CD4-positive, CD25-positive, alpha-beta regulatory T cell (primary cell): ENCODE measurements at places on chromosomes 5 and 9. TPM values are rescaled to one million over a fixed set of nuclear protein-coding genes. Genes with fewer than 3 reads are reported as not detected.

DNA sequence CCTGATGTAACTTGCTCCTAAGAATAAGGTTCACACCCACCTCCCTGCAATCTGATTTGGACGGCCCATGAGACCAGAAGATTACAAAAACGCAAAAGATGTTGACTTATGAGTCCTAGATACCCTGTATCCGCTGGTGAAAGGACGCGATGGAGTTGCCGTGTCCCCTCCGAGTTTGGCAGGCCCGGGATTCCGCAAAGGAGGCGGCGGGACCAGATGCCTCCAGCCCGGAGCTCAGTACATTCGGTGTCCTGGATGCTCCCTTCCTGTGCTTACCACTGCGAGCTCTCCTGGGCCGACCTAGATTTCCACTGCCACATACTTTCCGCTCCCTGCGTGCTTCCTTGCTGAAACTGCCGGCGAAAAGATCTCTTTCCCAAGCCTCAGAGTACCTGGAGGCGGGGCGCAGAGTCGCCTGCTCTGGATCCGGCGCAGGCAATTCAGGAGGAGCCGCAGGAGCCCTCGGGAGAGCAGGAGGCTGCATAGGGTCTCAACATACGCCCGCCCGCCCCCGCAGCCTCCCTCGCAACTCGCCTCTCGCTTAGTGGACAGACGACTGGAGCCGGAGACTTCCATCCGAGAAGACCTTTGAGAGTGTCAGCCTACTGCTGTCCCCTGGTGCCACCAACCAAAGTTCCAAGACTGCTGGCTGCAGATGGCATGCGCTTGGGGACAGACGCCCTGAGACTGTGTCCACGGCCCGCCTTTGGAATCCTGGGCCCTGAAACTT lies 39.8 kb downstream of the ANXA2R start:
- no peak for DNase-seq
- H3K4me3 ChIP-seq: no peak overlapping the region
- H3K27ac ChIP-seq: no peak overlapping the region
- H3K36me3 ChIP-seq: no peaks in the 10 kb centered on the region
- no peaks in the 10 kb centered on the region for H3K27me3 ChIP-seq

- H3K27me3 ChIP-seq: no peaks in the 10 kb centered on the region
- H3K27ac ChIP-seq: no peak overlapping the region
- H3K36me3 ChIP-seq: no peaks in the 10 kb centered on the region
Measured at GRCh38 chr5:20245432-20245974, 257.5 kb upstream of the CDH18 start.

DNA sequence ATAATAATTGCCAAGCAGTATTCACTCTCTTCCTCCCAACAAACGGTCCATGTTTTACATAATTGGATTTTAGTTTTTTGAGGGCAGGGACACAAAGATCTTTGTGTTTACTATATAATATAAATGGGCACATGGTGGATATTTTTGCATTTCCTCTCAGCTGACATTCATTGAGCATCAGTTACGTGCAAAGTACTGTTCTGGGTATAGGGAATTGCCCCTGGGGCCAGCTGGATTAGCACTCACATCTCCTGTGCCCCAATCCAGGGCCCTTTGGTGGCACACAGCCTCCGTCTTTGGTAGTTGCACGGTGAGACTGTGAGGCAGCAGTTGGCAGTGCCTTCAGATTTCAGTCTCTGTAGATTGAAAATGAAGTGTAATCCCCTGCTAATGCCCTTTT lies 1.6 kb downstream of the TDRD7 start:
- DNase-seq: no peak
- no peaks in the 10 kb centered on the region for H3K36me3 ChIP-seq
- H3K27me3 ChIP-seq: peaks cover 13% of the 10 kb centered on the region
- peak overlapping the region; percentile 77 for H3K4me3 ChIP-seq
- no peak overlapping the region for H3K27ac ChIP-seq

- no peaks in the 10 kb centered on the region for H3K36me3 ChIP-seq
- H3K4me1 ChIP-seq: no peaks in the 10 kb centered on the region
- no peak overlapping the region for H3K4me3 ChIP-seq
Measured at GRCh38 chr5:175236176-175236575, 207.8 kb downstream of the DRD1 start.

- no peak overlapping the region for H3K27ac ChIP-seq
- no peaks in the 10 kb centered on the region for H3K4me1 ChIP-seq
- no peaks in the 10 kb centered on the region for H3K36me3 ChIP-seq
- H3K4me3 ChIP-seq: no peak overlapping the region
- H3K27me3 ChIP-seq: peaks cover 1% of the 10 kb centered on the region
Measured at GRCh38 chr5:72057816-72058215, 49.5 kb upstream of the MAP1B start.

GRCh38 chr5:142720641-142721271 lies 34.9 kb upstream of the FGF1 start:
- H3K27ac ChIP-seq: no peak overlapping the region
- H3K36me3 ChIP-seq: no peaks in the 10 kb centered on the region
- H3K4me1 ChIP-seq: no peaks in the 10 kb centered on the region
- no peaks in the 10 kb centered on the region for H3K27me3 ChIP-seq
- no peak overlapping the region for H3K4me3 ChIP-seq

Gene CCL27
- total RNA-seq: not detected

Gene TNIP1
- 259 TPM for total RNA-seq

Gene CDO1
- 1.7 TPM for total RNA-seq

Gene FAM78A
- 95.6 TPM for total RNA-seq

Gene PLCXD3
- not detected for total RNA-seq

Gene OSMR
- total RNA-seq: not detected

Gene DAPK1
- 3.5 TPM for total RNA-seq

Gene BTNL3
- total RNA-seq: not detected
